Mammary epithelial cell (primary cell): ENCODE measurements at places on chromosomes 12 and 14. TPM values are rescaled to one million over a fixed set of nuclear protein-coding genes. Genes with fewer than 3 reads are reported as not detected.

LYZ gene
- total RNA-seq: not detected in 2 replicates

JKAMP gene
- total RNA-seq: 99.9 TPM

NRL gene
- 1.5 TPM for total RNA-seq

MANSC4 gene
- not detected in 2 replicates for total RNA-seq

TIMM9 gene
- 50.8 and 58.9 TPM in 2 replicates for total RNA-seq

PELI2 gene
- total RNA-seq: 0.33 TPM
